Activated naive CD4-positive, alpha-beta T cell treated with anti-CD3 and anti-CD28 coated beads for 36 hours (primary cell): ENCODE measurements at places on chromosomes 3 and 15. TPM values are rescaled to one million over a fixed set of nuclear protein-coding genes. Genes with fewer than 3 reads are reported as not detected.

- DNase-seq = no peak
Measured at GRCh38 chr3:149809699-149810098, 3.3 kb upstream of the RNF13 start.

DNA sequence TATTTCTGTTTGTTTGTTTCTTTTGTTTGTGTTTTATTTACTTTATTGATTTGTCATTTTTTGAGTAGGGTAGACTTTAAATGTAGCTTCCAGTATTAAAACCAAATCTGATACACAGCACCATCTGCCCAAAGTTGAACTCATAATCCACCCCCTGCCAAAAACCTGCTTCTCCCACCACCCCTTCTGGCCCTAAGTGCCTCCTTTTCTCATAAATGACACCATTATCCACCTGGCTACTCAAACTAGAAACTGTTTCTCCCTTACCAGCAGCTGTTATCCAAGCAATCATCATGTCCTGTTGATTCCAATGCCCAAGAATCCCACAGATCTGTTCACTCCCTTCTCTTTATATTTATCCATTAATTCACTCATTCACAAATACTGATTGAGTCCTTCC is 21.8 kb upstream of the PTX3 start:
- no peak for DNase-seq

DNA sequence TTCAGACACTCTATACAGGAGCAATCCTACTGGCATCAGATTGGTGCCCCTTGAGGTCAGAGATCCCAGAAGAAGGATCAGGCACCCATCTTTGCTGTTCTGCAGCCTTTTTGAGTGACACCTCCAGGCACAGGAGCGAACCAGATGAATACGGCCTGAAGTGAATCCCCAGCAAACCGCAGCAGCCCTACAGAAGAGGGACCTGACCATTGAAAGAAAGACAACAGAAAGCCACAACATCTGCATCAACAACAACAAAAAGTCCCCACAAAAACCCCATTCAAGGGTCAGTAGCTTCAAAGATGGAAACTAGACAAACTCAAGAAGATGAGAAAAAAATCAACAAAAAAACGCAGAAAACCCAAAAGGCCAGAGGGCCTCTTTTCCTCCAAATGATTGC is 130.4 kb downstream of the PPM1L start:
- no peak for DNase-seq

GRCh38 chr3:101998256-101998926 is 149.1 kb downstream of the NFKBIZ start:
- DNase-seq = no peak

- DNase-seq = no peak
Measured at GRCh38 chr3:104526901-104527401, 839.8 kb upstream of the ALCAM start.

DNA sequence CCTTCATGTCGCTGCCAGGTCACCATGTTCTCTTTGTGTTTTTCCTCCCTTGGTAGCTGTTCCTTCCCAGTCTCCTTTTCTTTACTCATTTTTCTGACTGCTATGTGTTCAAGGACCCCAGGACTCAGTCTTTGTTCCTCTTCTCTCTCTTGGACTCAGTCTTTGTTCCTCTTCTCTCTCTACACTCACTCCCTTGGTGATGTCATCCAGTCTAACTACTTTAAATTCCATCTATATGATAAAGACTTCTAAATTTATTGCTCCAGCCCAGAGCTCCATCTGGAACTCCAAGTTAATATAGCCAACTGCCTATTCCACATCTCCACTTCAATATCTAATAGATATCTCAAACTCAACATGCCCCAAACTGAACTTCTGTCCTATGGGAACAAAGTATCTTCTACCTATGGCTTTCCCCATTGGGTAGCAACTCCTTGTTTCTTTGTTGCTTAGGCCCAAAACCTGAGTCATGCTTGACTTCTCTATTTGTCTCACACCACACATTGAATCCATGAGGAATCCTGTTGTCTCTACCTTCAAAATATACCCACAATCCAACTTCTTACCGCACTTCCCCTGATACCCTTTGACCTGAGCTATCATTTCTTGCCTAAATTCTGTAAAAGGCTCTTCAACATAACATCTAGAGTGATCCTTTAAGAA is 4.9 kb upstream of the DYNC1LI1 start:
- no peak for DNase-seq

GRCh38 chr15:40695469-40695890 is 506 bp downstream of the RAD51 start:
- peak; percentile 28 for DNase-seq

GRCh38 chr3:188918093-188918492 is 253.7 kb upstream of the TPRG1 start:
- no peak for DNase-seq

DNA sequence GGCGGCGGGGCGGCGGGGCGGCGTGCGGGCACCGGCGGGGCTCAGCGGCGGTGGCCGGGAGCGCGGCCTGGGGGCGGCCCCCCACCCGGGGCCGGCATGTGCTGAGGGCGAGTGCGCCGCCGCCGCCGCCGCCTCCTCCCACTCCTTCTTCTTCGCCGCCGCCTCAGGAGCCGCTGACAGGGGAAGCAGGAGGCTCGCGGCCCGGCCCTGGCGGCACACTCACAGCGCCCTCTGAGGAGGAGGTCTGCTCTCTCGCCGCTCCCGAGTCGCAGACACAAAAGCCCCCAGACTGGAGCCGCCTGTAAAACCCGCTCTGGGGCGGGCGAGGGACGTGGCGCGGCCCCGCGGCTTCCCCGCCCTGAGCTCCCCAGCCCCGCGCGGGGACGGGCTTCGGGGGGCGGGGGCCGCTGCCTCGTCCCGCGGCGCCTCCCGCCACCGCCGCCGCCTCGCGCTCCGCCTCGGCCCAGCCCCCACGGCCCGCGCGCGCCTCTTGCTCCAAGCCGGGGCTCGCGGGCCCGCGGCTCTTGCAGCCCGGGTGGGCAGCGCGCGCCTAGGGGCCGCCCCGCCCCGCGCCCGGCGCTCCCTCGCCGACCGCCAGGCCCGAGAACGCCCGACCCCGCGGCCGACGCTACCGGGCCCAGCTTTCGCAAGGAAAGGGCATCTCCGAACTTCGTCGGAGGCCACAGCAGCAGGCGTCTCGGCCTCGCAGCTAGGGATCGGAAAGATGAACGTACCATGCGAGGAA is at the start of gene PYGO1:
TSS of gene PYGO1 (minus strand) at position 276 of the 745 bp plus-strand sequence. CDS start 462 bp downstream, outside the sequence.
- peak; percentile 46 for DNase-seq

GRCh38 chr3:110101361-110101760 is 764.0 kb upstream of the DPPA4 start:
- no peak for DNase-seq

FBXW12 gene
- not detected for total RNA-seq

LRRC31 gene
- total RNA-seq = not detected

IL17RB gene
- 0.14 TPM for total RNA-seq

PAK6 gene
- total RNA-seq = not detected
